LHCN-M2 (cell line): ENCODE measurements at places on chromosomes 12 and 14. TPM values are rescaled to one million over a fixed set of nuclear protein-coding genes. Genes with fewer than 3 reads are reported as not detected.

The SCNN1A gene
- 0.32 and 0.69 TPM in 2 replicates for total RNA-seq

The MUCL1 gene
- total RNA-seq = not detected in 2 replicates

The MAP1LC3B2 gene
- 0.52 TPM in 1 of 2 replicates, not detected in the other for total RNA-seq

The SLC15A5 gene
- not detected in 2 replicates for total RNA-seq

The AVPR1A gene
- not detected in 2 replicates for total RNA-seq

The DENR gene
- total RNA-seq = 46.4 and 48.8 TPM in 2 replicates

The TAS2R31 gene
- total RNA-seq = 1.4 and 1.5 TPM in 2 replicates

The BICDL1 gene
- not detected in 2 replicates for total RNA-seq

The ESRRB gene
- total RNA-seq = not detected in 2 replicates

GRCh38 chr12:14135996-14136395, 154.6 kb upstream of the GRIN2B start:
- DNase-seq = no peak

DNA sequence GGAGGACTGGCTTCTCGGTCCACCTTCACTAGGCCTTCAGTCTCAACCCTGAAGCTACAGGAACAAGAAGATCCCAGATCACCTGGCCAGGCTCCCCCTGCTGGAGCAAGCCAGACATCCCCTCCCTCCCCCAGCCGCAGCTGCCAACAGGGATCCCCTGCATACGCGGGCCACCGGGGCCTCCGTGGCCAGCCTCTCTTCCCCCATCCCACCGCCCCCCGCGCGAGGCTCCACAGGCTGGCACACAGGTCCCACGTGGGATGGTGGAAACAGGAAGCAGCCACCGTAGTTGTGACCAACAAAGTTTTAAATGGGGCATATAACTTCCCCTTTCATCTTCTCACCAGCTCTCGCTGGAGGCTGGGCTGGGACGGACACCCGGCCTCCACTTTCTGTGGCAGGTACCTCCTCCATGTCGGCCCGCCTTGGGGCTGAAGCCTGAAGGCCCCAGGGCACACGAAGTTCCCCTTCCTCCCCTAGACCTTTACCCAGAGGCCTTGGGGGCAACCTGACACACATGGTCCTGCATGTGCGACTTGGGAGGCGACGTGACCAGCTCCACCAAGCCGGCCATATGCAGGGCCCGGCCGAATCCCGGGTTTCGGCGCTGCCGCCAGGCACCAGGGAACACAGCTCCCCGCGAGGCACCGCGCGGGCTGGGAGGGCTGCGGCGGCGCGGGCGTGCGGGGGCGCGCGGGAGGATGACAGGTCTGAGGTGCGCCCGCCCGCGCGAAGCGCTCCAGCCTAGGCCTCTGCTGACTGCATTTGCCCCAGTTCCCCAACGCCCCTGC, 44.4 kb upstream of the PNMA1 start:
- peak; percentile 69 for DNase-seq

DNA sequence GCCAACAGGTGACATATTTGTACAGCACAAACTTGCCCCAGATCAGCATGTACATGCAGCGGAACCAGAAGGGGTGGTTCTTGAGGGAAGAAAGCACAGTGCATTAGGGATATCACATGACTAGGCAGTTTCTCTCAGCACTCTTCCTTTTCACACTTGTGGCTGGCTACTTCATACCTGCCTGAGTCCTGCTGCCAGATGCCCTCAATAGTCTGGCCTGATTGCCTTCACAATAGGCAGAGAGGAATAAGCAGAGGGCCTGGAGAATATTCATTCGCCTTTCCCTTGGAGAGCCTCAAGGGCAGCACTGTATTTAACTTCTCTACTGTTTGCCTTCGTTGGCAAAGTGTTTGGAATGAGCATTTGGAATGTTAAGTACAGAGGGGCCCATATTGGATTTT, 7.9 kb downstream of the EMG1 start:
- no peak for DNase-seq

DNA sequence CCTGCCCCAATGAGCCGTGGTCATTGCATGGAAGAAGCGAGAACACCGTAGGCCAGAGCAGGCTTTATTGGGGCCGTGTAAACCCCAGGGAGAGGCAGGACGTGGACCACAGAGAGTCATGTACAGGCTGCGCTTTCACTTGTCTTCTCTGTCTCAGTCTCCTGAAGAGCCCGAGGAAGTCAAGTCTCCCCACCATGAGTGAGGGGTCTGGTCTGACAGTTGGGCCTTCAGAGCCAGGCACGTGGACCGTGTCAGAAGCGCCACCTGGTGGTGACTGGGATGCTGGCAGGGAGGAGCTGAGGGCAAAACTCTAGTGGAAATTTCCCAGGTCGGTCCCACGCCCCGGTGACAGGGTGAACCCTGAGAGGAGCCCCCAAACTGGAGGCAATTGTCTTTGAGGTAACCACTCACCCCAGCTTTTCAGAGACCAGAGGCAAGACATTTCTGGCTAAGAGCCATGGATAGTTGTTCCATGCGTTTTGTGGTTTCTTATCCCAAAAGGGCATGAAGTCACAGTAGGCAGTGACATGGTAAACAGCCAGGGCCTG, 17.4 kb downstream of the RPS6KL1 start:
- DNase-seq = peak; percentile 40

DNA sequence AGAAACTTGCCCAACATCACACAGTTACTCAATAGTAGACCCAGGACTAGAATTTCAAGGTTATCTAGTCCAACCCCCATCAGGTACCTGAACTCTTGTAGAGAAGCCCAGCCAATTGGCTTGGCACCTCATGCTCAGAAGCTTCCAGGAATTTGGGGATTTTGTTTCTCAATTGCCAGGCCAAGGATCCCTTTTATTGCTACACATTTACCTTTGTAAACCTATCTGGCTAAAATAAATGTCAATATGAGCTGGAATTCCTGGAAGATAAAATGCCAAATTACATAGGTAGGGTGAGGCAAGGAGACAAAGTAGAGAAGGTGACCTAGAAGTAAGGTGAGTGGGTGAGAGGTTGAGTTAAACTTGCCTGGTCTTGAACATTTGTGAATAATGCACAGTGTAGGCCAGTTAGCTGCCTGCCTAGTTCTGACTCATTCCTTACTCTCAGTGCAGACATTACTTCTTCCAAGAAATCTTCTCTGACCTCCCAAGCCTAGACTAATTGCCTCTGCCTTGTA, 36.3 kb downstream of the SDR9C7 start:
- no peak for DNase-seq

- DNase-seq = no peak
Measured at GRCh38 chr14:88010331-88010730, 5.4 kb downstream of the GPR65 start.

DNA sequence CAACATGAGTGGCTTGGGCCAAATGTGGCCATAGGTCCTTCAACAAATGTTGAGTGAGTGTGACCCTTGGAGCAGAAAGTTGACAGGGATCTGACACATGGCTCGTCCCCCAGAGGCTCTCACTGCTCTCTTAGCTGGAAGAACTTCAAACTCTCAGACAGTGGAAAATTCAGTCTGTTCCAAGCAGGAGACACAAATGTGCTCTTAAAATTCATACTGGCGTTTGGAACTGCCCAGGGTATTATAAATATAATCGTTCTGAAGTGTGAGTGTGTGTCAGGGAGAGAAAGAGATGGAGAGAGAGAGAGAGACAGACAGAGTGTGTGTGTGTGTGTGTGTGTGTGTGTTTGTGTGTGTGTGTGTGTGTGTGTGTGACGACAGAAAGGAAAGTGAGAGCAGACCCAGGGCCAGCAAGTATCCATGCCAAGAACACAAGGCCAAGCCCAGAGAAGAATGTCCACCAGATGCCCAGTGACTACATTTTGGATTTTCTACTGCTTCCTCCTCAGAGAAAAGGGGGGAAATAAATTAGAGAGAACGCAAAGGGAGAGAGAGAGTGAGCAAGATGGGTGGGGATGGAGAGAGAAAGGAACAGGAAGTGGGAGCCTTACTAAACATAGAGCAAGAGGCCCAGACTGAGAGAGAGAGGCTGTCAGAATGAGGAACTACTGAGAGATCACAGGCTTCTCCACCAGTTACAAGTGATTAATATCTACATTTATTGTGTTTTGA, 193.6 kb upstream of the NUDT4 start:
- DNase-seq = no peak

GRCh38 chr12:18479256-18479655, 217.9 kb downstream of the PIK3C2G start:
- no peak for DNase-seq

- peak; percentile 75 for DNase-seq
Measured at GRCh38 chr12:62660756-62661155, 194.1 kb downstream of the MON2 start.

- DNase-seq = no peak
Measured at GRCh38 chr12:120762086-120762485, 36.5 kb downstream of the ACADS start.

DNA sequence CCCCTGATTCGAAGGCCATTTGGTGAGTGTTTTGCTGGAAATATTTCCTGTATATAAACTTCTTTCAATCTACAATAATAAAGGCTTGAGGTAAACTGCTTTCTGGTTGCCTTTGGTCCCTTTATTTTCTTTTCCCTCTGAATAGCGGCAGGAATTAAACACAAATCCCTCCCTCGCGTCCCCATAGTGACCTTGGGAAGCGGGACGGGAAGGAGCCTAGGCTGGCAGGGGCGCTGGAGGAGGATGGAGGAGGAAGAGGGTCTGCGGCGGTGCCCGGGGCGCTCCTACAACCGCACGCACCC, 2.0 kb downstream of the DIO3 start:
- no peak for DNase-seq

DNA sequence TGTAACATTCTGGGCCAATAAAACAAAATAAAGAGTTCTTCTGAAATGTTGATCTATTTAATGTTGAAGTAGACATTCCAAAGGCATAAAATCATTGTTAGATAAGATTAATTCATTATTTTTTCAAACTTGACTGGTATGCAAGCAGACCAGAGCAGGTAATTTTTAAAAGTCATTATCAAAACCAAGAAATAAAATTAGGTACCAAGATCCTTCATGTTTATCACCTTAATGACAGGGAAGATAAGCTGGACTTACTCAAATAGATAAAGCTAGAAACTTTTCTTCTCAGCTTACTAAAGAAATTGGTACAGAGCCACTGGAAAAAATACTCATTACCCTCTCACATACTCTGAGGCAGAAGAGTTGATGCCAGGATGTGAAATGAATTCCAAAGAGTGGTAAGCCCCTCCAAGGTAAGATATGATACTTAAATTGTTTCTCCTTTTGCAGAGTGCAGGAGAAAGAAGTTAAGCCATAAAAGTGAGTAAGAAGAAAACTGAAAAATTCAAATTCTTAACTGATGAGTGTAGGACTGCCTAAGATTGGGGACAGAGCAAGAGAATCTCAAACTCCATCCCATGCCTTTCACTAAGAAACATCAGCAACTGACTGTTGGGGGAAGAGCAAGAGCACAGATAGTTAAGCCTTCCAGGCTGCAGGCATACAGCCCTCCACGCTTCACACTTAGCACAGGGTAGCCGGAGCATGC, 111.9 kb downstream of the SLC41A2 start:
- DNase-seq = no peak

- DNase-seq = peak; percentile 96
Measured at GRCh38 chr14:34699873-34700621, 14.3 kb downstream of the CFL2 start.

DNA sequence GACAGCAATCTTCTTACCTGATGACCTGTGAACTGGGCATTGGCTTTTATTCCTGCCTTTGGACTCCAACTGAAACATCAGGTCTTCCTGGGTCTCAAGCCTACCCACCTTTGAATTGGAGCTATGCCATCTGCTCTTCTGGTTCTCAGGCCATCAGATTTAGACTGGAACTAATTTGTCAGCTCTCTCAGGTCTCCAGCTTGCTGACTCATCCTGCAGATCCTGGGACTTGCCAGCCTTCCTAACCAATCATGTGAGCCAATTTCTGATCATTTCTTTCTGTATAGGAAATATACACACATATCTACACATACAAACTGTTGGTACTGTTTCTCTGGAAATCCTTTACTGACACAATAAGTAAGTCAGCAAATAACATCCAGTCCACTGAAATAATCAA, 65.3 kb upstream of the TSPAN8 start:
- no peak for DNase-seq

DNA sequence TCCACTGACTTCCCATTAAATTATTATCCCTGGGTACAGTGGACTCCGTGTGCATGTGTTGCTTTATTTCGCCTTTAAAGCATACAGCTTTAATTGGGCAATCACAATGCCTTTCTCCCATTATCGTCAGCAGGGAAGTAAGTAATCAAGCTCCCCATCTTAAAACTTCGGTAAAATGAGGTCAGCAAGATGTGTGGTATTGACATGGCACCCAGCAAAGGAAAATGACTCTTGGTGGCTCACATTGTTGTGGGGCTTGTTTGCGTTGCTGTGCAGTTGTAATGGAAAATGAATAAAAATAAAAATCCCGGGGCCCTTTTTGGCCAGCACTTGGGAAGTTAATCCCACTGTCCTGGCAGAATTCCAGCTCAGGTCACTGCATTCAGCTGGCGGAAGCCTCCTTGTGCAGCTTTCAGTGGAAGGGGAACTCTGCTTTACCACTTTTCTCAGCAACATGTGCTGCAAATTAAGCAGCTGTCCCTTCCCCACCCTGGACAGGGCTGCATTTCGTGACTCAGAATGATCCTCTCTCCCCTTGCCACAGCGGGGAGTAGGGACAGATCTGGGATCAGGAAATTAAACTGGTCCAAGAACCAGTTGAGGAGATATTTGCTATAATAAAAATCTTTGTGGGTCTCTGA, 13.9 kb upstream of the ATP2A2 start:
- DNase-seq = peak; percentile 97

DNA sequence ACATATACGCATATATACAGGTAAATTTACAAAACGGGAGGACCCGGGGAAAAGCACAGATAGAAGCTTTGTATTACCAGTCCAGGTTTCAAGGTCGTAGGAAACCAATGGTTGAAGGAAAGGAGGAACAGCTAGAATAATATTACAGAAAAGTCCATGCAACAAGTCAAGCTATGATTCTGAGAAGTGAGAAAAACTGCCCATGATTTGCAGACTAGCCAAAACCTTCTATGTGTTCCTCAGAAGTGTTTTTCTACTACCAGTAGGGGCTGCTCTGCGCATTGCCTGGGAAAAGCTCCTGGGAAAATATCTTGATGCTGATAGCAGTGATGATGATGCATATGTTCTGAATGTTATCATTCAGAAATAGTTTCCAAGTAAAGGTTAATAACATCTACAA, 2.2 kb downstream of the PDZRN4 start:
- peak; percentile 0 for DNase-seq

GRCh38 chr12:79547044-79547734, 143.6 kb downstream of the PAWR start:
- DNase-seq = peak; percentile 53

GRCh38 chr14:21917699-21918436, 244.2 kb upstream of the OR4E1 start:
- DNase-seq = peak; percentile 26

DNA sequence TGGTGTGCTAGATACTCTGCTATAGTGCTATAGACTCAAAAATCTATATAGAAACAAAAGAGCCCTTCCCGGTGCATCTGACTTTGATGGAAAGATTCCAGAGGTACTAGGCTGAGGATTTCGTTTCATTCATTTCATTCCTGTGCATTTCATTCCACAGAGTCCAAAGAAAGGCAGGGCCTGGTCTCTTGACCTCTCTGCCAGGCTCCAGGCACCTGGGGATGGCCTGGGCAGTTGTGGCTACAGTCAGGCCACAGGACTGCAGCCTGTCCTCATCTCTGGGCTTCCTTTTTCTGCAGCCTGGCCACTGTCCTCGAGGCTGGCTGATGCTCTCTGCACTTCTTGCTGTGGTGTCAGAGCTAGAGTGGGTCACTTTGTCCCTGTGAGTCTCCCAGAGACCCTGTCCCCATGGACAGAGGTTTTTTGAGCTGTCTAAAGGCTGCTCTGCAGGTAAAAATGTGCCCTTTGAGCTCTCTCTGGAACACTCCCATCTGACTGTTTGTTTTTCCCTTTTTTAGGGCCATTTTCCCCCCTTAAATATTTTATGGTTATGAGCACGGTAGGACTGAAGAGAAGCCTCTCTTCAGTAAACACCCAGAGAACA, 3.2 kb upstream of the VDR start:
- DNase-seq = no peak

GRCh38 chr12:82904219-82904790, 217.6 kb downstream of the TMTC2 start:
- DNase-seq = no peak
